ENCODE measurements at places on chromosomes 11 and 22. TPM values are rescaled to one million over a fixed set of nuclear protein-coding genes. Genes with fewer than 3 reads are reported as not detected.
A peak's percentile ranks its signal among the peaks of the same experiment; 100 is the strongest.

GRCh38 chr11:19450282-19450681 lies 209.5 kb upstream of the E2F8 start:
- no peaks in the 10 kb centered on the region for H3K27me3 ChIP-seq
- peaks cover 29% of the 10 kb centered on the region for H3K4me1 ChIP-seq
- H3K4me3 ChIP-seq = no peak overlapping the region
- no peak for DNase-seq

DNA sequence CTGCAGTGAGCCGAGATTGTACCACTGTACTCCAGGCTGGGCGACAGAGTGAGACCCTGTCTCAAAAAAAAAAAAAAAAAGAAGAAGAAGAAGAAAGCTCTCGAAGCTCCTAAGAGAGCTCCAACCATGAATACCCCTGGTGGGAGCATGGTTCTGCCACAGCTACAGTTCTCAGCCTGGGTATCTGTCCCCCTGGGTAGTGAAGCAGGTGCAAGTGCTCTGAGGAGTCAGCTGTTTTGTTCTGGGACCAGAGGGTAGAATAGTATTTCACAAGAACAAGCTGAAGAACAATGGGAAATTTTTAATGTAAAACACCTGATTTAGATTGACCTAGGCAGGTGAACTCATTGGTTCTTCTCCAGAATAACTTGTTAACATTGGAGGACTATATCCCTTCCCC lies 4.3 kb upstream of the HYOU1 start:
- H3K27me3 ChIP-seq = no peaks in the 10 kb centered on the region
- H3K4me1 ChIP-seq = peaks cover 14% of the 10 kb centered on the region
- no peak overlapping the region for H3K4me3 ChIP-seq
- H3K27ac ChIP-seq = no peak overlapping the region

GRCh38 chr11:110912437-110912836 lies 200.2 kb upstream of the ARHGAP20 start:
- H3K4me1 ChIP-seq = peaks cover 17% of the 10 kb centered on the region
- no peak overlapping the region for H3K4me3 ChIP-seq
- no peaks in the 10 kb centered on the region for H3K36me3 ChIP-seq
- no peak overlapping the region for H3K27ac ChIP-seq
- no peaks in the 10 kb centered on the region for H3K27me3 ChIP-seq

Gene PATE2
- not detected for total RNA-seq

DNA sequence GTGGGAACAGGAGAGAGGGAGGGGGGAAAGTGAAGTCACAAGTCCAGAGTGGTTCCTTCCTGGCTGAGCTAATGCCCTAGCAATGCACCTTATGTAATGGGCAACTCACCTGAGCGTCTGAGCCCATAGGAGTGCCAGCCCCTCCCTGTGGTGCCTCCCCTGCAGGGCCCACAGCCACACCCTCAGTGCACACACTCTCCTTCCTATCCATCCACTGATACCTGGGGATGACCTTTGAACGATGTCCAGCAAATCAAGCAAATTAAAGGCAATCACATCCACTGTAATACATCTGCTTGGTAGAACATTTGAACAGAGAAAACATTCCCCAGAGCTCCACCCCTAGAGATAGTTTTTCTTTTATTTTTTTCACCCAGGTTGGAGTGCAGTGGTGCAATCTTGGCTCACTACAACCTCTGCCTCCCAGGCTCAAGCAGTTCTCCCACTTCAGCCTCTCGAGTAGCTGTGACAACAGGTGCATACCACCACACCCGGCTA lies 19.6 kb upstream of the MICAL2 start:
- H3K27me3 ChIP-seq = no peaks in the 10 kb centered on the region
- DNase-seq = no peak
- peaks cover 45% of the 10 kb centered on the region for H3K4me1 ChIP-seq
- peak overlapping the region; percentile 100 for H3K27ac ChIP-seq
- no peak overlapping the region for H3K4me3 ChIP-seq
- no peaks in the 10 kb centered on the region for H3K36me3 ChIP-seq

GRCh38 chr22:25714739-25715138 lies 27.2 kb upstream of the MYO18B start:
- DNase-seq = no peak
- H3K4me1 ChIP-seq = no peaks in the 10 kb centered on the region
- no peaks in the 10 kb centered on the region for H3K27me3 ChIP-seq
- H3K36me3 ChIP-seq = no peaks in the 10 kb centered on the region

- no peak overlapping the region for H3K27ac ChIP-seq
- no peaks in the 10 kb centered on the region for H3K4me1 ChIP-seq
- peaks cover 10% of the 10 kb centered on the region for H3K36me3 ChIP-seq
- H3K27me3 ChIP-seq = no peaks in the 10 kb centered on the region
These were observed 23.6 kb upstream of the ALKBH3 start for GRCh38 chr11:43856993-43857392.

DNA sequence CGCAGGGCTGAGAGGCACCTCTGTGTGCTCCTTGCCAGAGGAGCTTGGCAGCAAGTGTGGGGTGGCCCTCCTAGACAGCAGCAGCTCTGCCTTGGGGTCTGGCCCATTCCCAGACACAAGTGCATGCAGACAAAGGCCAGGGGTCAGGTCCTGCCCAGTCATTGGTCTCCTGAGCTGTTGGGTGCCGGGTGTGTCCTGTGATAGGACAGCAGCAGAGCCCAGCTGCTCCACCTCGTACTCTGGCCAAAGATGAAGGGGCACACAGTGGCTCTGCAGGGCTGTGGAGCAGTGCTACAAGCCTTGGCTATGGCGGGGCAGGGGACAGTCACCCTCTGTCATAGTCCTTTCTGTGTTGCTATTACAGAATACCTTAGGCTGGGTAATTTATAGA lies 17.3 kb upstream of the OSBPL5 start:
- peaks cover 6% of the 10 kb centered on the region for H3K27me3 ChIP-seq
- H3K36me3 ChIP-seq = no peaks in the 10 kb centered on the region
- peaks cover 11% of the 10 kb centered on the region for H3K4me1 ChIP-seq
- no peak overlapping the region for H3K4me3 ChIP-seq

Gene APOL2
- 43.8 TPM for total RNA-seq

DNA sequence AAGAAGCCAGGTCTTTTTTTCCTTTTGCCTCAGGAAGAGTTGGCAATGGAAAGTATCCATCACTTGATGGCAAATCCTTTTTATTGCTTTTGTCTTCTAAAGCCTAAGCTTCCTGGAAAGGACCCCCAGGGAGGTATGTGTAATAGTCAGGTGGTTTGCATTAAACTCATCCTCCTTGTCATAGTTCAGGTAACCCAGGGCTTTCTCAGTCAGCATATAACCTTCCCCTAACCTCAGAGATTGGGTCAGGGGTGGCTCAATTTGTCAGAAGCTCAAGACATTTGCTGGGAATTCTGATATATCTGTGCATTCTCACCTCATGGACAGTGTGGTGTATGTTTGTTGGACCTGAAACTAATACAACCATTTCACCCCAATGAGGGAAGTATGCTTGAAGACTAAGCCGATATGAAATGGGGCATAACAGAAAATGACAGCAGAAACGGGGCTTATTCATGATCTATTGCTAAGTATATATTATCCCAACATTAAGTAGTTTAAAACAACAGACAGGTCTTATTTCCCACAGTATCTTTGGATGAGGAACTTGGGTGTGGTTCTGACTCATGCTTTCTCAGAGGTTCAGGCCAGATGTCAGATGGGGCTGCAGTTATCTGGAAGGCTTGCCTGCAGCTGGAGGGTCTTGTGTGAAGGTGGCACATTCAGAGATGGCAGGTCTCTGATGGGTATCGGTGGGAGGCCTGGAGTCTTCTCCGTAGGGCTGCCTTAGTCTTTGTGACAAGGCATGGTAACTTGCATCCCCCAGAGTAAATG lies 135.8 kb upstream of the SPON1 start:
- no peaks in the 10 kb centered on the region for H3K36me3 ChIP-seq
- peak; percentile 27 for DNase-seq
- H3K4me1 ChIP-seq = no peaks in the 10 kb centered on the region
- H3K4me3 ChIP-seq = no peak overlapping the region

- peaks cover 25% of the 10 kb centered on the region for H3K4me1 ChIP-seq
- no peak overlapping the region for H3K27ac ChIP-seq
- H3K27me3 ChIP-seq = no peaks in the 10 kb centered on the region
- DNase-seq = no peak
These were observed 57.5 kb downstream of the BCR start for GRCh38 chr22:23237841-23238240.

Gene POU2AF1
- total RNA-seq = 0.11 TPM

- H3K27me3 ChIP-seq = peaks cover 85% of the 10 kb centered on the region
- no peak overlapping the region for H3K4me3 ChIP-seq
- H3K4me1 ChIP-seq = peaks cover 3% of the 10 kb centered on the region
- DNase-seq = no peak
- no peak overlapping the region for H3K27ac ChIP-seq
- H3K36me3 ChIP-seq = no peaks in the 10 kb centered on the region
These were observed 66.6 kb downstream of the CACNG2 start for GRCh38 chr22:36636916-36637315.

Gene RFPL3
- total RNA-seq = not detected

Gene TBX1
- total RNA-seq = 1.6 TPM

DNA sequence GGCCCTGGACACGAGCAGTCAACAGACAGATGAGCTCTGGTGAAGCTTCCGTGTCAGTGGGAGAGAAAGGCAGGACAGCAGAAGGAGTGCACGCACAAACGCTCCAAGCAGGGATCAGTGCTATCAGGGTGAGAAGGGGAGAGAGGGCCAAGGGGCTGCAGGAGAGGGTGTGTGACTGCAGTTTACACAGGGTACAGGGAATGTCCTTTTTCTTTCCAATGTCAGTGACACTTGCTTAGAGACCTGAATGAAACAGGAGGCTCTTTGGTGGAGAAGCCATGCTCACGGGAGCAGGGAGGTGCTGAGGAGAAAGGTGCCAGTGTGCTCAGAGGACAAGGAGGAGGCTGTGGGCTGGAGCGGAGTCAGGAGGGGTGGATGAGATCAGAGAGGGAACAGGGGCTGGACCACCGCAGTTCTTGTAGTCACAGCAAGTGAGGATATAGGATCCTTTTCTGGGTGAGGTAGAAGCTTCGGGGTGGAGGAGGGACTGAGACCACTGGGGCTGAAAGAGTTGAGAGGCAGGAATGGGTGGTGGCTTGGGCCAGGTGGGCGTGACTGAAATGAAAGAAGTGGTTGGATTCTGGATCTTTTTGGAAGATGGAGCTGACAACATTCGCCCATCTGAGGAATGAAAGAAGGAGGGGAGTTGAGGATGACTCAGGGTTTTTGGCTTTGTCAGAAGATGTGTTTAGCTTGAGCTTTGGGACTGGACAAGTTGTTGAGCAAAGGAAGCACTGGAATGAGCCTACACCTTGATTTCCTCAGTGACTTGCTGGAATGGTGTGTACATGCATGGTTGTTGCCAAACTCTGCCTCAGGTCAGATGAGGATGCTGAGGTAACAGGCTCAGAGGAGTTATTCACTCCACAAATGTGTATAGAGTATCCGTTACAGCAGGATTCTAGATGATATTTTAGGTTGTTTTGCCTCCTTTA lies 87.9 kb downstream of the ADAMTS15 start:
- 0 out of 2 replicates have a peak, but pooled peaks cover 5% of the 10 kb centered on the region for H3K4me1 ChIP-seq
- H3K27me3 ChIP-seq = no peaks in the 10 kb centered on the region
- H3K27ac ChIP-seq = no peak overlapping the region
- DNase-seq = peak; percentile 38
- H3K36me3 ChIP-seq = no peaks in the 10 kb centered on the region

- DNase-seq = peak; percentile 16
- H3K27ac ChIP-seq = no peak overlapping the region
- H3K4me3 ChIP-seq = no peak overlapping the region
- H3K36me3 ChIP-seq = no peaks in the 10 kb centered on the region
- H3K27me3 ChIP-seq = no peaks in the 10 kb centered on the region
- no peaks in the 10 kb centered on the region for H3K4me1 ChIP-seq
These were observed 75.2 kb downstream of the ISX start for GRCh38 chr22:35140879-35141745.

DNA sequence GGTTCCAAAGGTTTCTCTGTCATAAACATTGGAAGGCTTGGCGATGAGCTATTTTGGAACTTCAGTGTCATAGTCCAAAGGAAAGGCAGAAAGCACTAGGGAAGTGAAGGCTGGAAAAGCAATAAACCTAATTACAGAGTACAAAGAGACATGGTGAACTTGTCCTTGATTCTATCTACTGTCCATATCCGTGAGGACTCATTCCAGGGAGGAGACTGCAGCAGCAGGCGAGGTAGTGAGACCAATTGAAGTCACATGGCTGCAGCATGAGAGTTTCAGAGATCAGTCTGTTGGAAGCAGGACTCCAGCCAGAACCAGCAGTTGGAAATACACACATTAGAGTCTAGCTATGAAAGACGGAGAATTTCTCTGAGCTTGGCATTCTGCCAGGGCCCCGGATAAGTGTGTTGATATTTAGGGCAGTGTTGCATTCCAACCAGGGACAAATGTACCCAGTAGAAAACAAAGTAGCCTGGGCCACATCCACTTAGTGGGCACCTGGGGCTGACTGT lies 54.1 kb upstream of the ARHGAP42 start:
- H3K27ac ChIP-seq = no peak overlapping the region
- H3K27me3 ChIP-seq = no peaks in the 10 kb centered on the region
- no peaks in the 10 kb centered on the region for H3K36me3 ChIP-seq
- H3K4me1 ChIP-seq = no peaks in the 10 kb centered on the region
- H3K4me3 ChIP-seq = no peak overlapping the region

DNA sequence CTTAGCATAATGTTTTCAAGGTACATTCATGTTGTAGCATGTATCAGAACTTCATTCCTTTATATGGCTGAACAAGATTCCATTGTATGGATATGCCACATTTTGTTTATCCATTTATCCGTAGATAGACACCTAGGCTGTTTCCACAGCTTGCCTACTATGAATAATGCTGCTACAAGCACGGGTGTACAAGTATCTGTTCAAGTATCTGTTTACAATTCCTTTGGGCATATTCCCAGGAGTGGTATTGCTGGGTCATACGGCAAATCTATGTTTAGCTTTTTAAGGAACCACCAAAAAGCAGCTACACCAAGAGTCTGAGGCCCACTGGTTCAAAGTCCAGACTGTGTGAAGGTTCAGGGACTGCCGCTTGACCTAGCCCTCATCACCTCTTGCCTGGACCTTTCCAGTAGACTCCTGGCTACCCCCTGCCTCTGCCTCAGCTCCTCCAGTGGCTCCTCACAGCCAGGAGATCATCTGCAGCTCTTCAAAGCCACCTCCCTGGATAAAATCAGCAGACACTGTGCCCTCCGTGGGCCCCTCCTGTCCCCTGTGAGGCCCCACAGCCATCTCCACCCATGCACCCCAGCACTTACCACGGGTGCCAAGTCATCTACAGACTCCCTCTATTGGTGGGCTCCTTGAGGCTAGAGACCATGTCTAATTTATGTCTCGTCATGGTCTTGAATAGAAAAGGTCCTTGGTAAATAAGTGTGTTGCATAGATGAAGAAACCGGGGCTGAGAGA lies 160.3 kb downstream of the MN1 start:
- H3K36me3 ChIP-seq = no peaks in the 10 kb centered on the region
- H3K27ac ChIP-seq = no peak overlapping the region
- H3K4me3 ChIP-seq = no peak overlapping the region

Gene OR8D1
- not detected for total RNA-seq

GRCh38 chr11:19444231-19444630 lies 203.5 kb upstream of the E2F8 start:
- H3K27me3 ChIP-seq = no peaks in the 10 kb centered on the region
- peaks cover 23% of the 10 kb centered on the region for H3K4me1 ChIP-seq
- H3K27ac ChIP-seq = no peak overlapping the region
- no peaks in the 10 kb centered on the region for H3K36me3 ChIP-seq
- DNase-seq = peak; percentile 31
- no peak overlapping the region for H3K4me3 ChIP-seq

- H3K27me3 ChIP-seq = no peaks in the 10 kb centered on the region
- peaks cover 18% of the 10 kb centered on the region for H3K36me3 ChIP-seq
- peaks cover 51% of the 10 kb centered on the region for H3K4me1 ChIP-seq
These were observed 89.1 kb downstream of the SWAP70 start for GRCh38 chr11:9753021-9753420.
